Liver (tissue), 10 donors: ENCODE measurements at places on chromosomes 12 and 14. TPM values are rescaled to one million over a fixed set of nuclear protein-coding genes. Genes with fewer than 3 reads are reported as not detected.

GRCh38 chr12:55060470-55060869 is 40.7 kb downstream of the NEUROD4 start:
- DNase-seq: no peak

DNA sequence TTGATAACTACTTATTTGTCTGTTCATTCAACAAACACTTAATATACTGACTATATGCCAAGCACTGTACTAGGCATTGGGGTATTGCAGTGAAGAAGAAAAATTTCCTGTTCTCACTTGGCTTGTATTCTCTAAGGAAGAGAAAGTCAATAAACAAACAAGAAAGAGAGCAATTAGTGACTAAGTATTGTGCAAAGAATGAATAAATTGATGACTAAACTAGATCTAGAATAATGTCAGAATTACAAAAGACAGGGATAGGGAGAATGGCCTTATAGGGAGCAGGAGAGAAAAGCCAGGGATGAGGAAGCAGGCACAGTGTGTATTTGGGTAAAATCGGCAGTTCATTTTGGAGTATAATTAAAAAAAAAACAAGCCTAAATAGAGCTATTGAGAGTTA is 4.2 kb upstream of the LIN7A start:
- no peak for DNase-seq

GRCh38 chr12:3218228-3219171 is 141.3 kb downstream of the TSPAN9 start:
- no peak for DNase-seq

Gene VIPAS39
- 13.9 TPM for total RNA-seq

DNA sequence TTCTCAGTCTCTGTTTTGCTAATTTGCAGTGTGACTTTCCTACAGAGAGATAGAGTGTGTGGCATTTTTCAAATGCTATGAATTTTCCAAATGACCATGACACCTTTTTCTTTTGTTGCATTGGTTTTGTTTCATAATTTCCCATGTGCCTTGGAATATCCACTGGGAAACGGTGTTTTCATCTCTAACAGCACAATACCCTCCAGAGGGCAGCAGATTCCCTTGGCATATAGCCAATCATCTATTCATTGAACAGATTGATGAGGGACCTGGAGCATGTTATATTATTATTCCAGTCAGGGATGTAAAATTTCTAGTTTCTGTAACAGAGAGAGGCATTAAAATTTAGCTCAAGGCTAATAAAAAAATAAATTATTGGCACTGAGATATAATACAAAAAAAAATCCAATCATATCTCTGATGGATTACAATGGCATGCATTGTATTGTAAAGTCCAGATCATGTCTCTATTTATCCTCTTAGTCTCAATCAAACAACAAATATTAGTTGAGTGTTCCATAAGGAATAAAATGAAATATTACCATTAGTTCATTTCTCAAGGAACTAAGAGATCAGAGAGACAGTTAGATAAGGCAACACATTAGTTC is 29.6 kb upstream of the NTN4 start:
- DNase-seq: peak; percentile 51

- no peak for DNase-seq
Observed at GRCh38 chr14:36426113-36426512, 93.9 kb downstream of the NKX2-1 start.

Gene CCDC177
- not detected for total RNA-seq

Gene RNF31
- total RNA-seq: 36.0 TPM
